ENCODE measurements at places on chromosomes 1 and 21.

GRCh38 chr21:33937931-33938339 is 22.3 kb upstream of the ATP5PO start:
- H3K4me1 ChIP-seq: peaks cover 10% of the 10 kb centered on the region
- H3K36me3 ChIP-seq: no peaks in the 10 kb centered on the region
- H3K4me3 ChIP-seq: no peak overlapping the region
- no peak overlapping the region for H3K27ac ChIP-seq
- DNase-seq: no peak
- no peaks in the 10 kb centered on the region for H3K27me3 ChIP-seq

DNA sequence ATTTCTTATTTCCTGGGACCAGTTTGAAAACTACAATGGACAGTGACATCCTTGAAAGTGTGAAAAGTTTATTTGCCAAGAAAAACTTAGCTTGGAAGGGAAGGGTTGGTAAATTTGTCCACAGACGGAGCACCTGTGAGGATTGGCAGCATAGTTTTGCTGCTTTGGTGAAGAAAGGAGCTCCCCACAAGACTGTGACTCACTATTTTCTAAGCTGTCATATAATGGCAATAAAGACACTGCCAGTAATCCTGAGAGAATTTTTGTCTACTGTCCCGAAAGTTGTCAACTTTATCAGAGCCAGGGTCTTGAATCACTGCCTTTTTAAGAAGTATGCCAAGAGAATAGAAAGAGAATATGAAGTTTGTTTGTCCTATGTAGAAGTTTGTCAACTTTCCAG is 230.8 kb downstream of the NEGR1 start:
- no peaks in the 10 kb centered on the region for H3K4me1 ChIP-seq
- no peaks in the 10 kb centered on the region for H3K36me3 ChIP-seq
- H3K27ac ChIP-seq: no peak overlapping the region

GRCh38 chr21:45333583-45334121 is 46.0 kb upstream of the POFUT2 start:
- peaks cover 64% of the 10 kb centered on the region for H3K4me1 ChIP-seq
- H3K36me3 ChIP-seq: peaks cover 2% of the 10 kb centered on the region
- H3K27me3 ChIP-seq: no peaks in the 10 kb centered on the region
- no peak overlapping the region for H3K4me3 ChIP-seq
- peak overlapping the region; percentile 50 for H3K27ac ChIP-seq
- peak; percentile 82 for DNase-seq

DNA sequence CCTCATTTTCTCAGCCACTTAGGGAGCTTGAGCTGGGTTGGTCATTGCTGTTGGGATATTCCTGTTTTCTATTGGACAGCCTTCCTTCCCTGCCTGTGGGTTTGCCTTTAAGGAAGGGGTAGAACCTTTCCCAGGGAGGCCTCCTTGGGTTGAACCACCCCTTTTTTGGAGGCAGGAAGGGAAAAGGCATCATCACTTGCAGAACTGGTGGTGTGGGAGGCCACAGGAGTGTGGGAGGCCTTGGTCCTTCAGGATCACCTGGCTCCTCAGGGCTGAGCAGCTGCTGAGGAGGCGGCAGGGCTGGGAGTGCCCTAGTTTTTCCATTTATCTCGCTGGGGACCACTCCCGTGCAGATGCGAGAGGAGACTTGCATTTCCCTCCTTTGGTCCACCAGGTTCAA is 667 bp upstream of the CYB561D1 start:
- no peaks in the 10 kb centered on the region for H3K27me3 ChIP-seq
- DNase-seq: no peak
- H3K4me3 ChIP-seq: no peak overlapping the region
- no peak overlapping the region for H3K27ac ChIP-seq

GRCh38 chr1:4796161-4797015 is 142.0 kb downstream of the AJAP1 start:
- H3K36me3 ChIP-seq: no peaks in the 10 kb centered on the region
- H3K27me3 ChIP-seq: no peaks in the 10 kb centered on the region
- H3K27ac ChIP-seq: no peak overlapping the region
- no peaks in the 10 kb centered on the region for H3K4me1 ChIP-seq
- H3K4me3 ChIP-seq: no peak overlapping the region

DNA sequence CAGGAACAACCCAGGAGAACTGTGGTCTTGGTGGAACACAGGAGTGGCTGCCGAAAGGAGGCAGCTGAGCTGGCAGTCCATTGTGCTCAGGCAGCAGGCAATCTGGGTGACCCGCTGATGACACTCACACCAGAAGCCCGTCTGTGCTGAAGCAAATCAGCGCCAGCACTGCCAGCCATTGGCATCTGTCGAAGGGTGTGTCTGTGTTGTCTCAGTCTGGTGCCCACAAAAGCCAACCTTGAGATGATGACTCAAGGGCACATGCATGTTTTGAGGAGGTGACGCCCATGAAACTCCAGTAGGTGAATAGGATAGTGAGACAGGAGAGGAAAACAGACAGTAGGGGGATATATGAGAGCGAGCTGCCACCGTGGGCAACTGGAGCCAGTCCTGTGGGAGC is 167.3 kb downstream of the KAZN start:
- no peaks in the 10 kb centered on the region for H3K36me3 ChIP-seq
- H3K27ac ChIP-seq: no peak overlapping the region
- no peak for DNase-seq
- H3K4me1 ChIP-seq: no peaks in the 10 kb centered on the region
- H3K4me3 ChIP-seq: no peak overlapping the region
- H3K27me3 ChIP-seq: no peaks in the 10 kb centered on the region

- no peaks in the 10 kb centered on the region for H3K36me3 ChIP-seq
- H3K27me3 ChIP-seq: no peaks in the 10 kb centered on the region
- no peak overlapping the region for H3K4me3 ChIP-seq
- H3K4me1 ChIP-seq: no peaks in the 10 kb centered on the region
- no peak overlapping the region for H3K27ac ChIP-seq
- DNase-seq: no peak
Measured at GRCh38 chr1:247070645-247071044, 8.0 kb downstream of the ZNF670 start.

- H3K27me3 ChIP-seq: no peaks in the 10 kb centered on the region
- peaks cover 2% of the 10 kb centered on the region for H3K4me1 ChIP-seq
- H3K4me3 ChIP-seq: no peak overlapping the region
- no peak overlapping the region for H3K27ac ChIP-seq
- DNase-seq: no peak
Measured at GRCh38 chr21:29637134-29637533, 302.7 kb downstream of the GRIK1 start.

DNA sequence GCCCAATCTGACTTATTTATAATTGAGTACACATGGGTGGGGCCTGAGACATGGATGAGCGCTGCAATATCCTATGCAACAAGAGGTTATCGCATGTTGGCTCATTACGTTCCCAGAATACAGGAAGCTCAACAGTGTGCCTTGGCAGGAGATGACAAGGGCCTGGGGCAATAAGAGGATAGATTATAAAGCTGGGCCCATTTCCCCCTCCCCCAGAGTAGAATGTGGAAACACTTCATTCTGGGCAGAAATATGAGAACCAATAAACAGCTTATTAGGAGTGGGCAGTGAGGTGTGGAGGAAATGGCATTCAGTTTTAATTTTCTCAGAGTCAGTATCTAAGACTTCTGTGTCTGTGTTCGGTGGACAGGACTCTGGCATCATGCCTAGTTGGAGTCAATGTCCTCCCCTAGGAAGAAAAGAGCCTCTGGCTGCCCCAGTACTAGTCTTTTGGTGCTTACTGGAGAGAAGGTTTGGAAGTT is 92.8 kb downstream of the PIK3R3 start:
- no peaks in the 10 kb centered on the region for H3K27me3 ChIP-seq
- H3K4me1 ChIP-seq: peaks cover 8% of the 10 kb centered on the region
- H3K27ac ChIP-seq: no peak overlapping the region
- peak; percentile 32 for DNase-seq
- H3K36me3 ChIP-seq: peaks cover 8% of the 10 kb centered on the region

- H3K4me1 ChIP-seq: peaks cover 4% of the 10 kb centered on the region
- H3K36me3 ChIP-seq: peaks cover 18% of the 10 kb centered on the region
- H3K4me3 ChIP-seq: no peak overlapping the region
- H3K27ac ChIP-seq: no peak overlapping the region
- no peaks in the 10 kb centered on the region for H3K27me3 ChIP-seq
Measured at GRCh38 chr1:16618719-16619118, 5.4 kb upstream of the NBPF1 start.

GRCh38 chr1:151992303-151993083 is 1.2 kb downstream of the S100A10 start:
- no peaks in the 10 kb centered on the region for H3K27me3 ChIP-seq
- peaks cover 22% of the 10 kb centered on the region for H3K4me1 ChIP-seq
- H3K4me3 ChIP-seq: peak overlapping the region; percentile 97
- peak; percentile 93 for DNase-seq

- no peaks in the 10 kb centered on the region for H3K27me3 ChIP-seq
- H3K27ac ChIP-seq: no peak overlapping the region
- H3K36me3 ChIP-seq: no peaks in the 10 kb centered on the region
- H3K4me3 ChIP-seq: no peak overlapping the region
Measured at GRCh38 chr1:164613176-164613575, 54.2 kb downstream of the PBX1 start.

GRCh38 chr1:197692965-197693364 is 82.3 kb downstream of the DENND1B start:
- H3K27ac ChIP-seq: no peak overlapping the region
- no peak overlapping the region for H3K4me3 ChIP-seq
- no peaks in the 10 kb centered on the region for H3K36me3 ChIP-seq
- no peaks in the 10 kb centered on the region for H3K27me3 ChIP-seq

GRCh38 chr1:200739702-200740570 is 1.2 kb downstream of the CAMSAP2 start:
- H3K27ac ChIP-seq: peak overlapping the region; percentile 74
- H3K27me3 ChIP-seq: no peaks in the 10 kb centered on the region
- H3K36me3 ChIP-seq: no peaks in the 10 kb centered on the region
- H3K4me1 ChIP-seq: peaks cover 3% of the 10 kb centered on the region
- peak overlapping the region; percentile 89 for H3K4me3 ChIP-seq

- H3K27me3 ChIP-seq: no peaks in the 10 kb centered on the region
- no peaks in the 10 kb centered on the region for H3K4me1 ChIP-seq
- H3K27ac ChIP-seq: no peak overlapping the region
- DNase-seq: peak; percentile 98
Measured at GRCh38 chr1:241808265-241808664, 39.7 kb upstream of the EXO1 start.

DNA sequence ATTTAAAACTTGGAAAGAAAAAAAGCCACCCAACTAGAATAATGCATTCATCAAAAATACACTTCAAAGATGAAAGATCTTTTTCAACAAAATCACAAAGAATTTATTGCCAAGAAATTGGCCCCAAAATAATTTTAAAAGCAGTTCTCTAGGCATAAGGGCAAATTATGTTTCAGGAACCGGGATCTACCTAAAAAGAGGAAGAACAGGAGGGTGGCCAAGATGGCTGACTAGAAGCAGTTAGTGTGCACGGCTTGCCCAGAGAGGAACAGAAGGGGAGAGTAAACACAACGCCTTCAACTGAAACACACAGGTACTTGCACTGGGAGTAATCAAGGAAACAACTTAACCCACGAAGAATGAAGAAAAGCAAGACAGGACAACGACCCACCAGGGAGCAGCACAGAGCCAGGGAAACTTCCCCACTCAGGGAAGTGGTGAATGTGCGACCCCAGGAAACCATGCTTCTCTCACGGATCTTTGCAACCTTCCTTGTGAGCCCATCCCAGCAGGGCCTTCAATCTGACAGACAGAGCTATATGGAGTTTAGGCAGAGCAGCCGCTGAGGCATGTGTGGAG is 46.1 kb downstream of the ACKR1 start:
- no peaks in the 10 kb centered on the region for H3K27me3 ChIP-seq
- no peak overlapping the region for H3K27ac ChIP-seq
- no peak overlapping the region for H3K4me3 ChIP-seq

GRCh38 chr1:53354119-53354518 is 26.2 kb upstream of the LRP8 start:
- H3K36me3 ChIP-seq: no peaks in the 10 kb centered on the region
- no peak overlapping the region for H3K4me3 ChIP-seq
- no peaks in the 10 kb centered on the region for H3K4me1 ChIP-seq
- no peak for DNase-seq
